GM12878 (cell line): ENCODE measurements at places on chromosomes 5 and 9.
A peak's percentile ranks its signal among the peaks of the same experiment; 100 is the strongest.

- no peak overlapping the region for H3K4me3 ChIP-seq
- no peaks in the 10 kb centered on the region for H3K27me3 ChIP-seq
- H3K36me3 ChIP-seq = no peaks in the 10 kb centered on the region
- no peaks in the 10 kb centered on the region for H3K4me1 ChIP-seq
- no peak overlapping the region for H3K27ac ChIP-seq
- no peak for DNase-seq
These were observed 55.7 kb downstream of the GLIS3 start for GRCh38 chr9:4243877-4244812.

- H3K27ac ChIP-seq = no peak overlapping the region
- no peaks in the 10 kb centered on the region; the same call in 1 of the 2 replicates for H3K4me1 ChIP-seq
- H3K27me3 ChIP-seq = no peaks in the 10 kb centered on the region; the same call in 1 of the 2 replicates
- no peak for DNase-seq
These were observed 51.3 kb downstream of the LMX1B start for GRCh38 chr9:126664900-126665643.

DNA sequence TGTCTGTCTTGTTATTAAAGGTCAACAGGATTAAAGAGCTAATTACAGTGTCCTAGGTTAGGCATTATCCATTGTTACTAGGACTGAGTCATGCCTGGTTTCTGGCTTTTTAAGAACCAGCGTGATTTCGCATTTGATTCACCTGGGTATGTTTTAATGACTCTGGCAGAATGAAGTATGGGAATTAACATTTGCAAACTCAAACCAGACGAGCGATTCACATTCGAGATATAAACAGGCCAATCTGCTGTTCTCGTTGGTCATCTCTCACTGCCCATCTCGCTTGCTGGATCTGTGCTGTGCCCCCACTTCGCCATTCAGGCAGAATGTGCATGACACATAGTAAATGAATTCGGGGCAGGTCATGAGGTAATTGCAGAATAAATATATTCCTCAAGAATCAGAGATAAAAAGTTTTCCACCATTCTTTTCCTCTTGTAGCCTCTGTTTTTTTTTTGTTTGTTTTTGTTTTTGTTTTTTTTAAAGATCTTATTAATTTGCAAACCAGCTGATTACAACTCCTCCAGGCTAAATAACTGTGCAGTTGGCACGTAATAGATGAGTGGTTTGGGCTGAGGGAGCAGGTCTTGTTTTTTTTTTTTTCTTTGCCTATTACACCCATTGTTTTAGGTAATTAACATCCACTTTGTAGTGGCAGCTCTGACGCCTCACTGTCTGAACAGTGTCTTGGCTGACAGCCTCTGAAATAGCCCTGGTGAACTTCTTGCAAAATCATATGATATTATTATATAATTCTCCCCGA lies 313.5 kb upstream of the MSX2 start:
- no peak overlapping the region for H3K4me3 ChIP-seq
- H3K27me3 ChIP-seq = no peaks in the 10 kb centered on the region; the same call in none of the 2 replicates
- DNase-seq = no peak
- no peak overlapping the region for H3K27ac ChIP-seq

- H3K27ac ChIP-seq = no peak overlapping the region
- no peak overlapping the region for H3K4me3 ChIP-seq
- no peaks in the 10 kb centered on the region for H3K36me3 ChIP-seq
- no peaks in the 10 kb centered on the region for H3K4me1 ChIP-seq
These were observed 324.8 kb downstream of the ADAMTS6 start for GRCh38 chr5:65156933-65157332.

DNA sequence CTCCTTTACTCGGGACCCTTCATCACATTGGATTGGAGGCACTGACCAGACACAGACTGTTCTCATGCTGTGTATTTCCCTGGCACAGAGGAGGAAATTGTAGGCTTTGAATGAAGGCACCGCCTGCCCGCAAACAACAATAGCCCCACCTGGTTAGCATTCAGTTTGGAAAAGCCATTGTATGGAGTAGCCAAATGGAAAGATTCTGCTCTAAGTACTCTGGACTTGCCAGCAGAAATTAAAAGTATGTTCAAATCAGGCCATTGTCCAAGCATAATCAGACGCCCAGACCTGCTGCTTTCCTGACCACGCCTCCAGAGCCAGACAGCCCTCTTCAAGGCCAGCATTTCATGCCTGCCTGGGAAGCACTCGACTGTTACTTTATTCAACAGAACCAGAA lies 8.0 kb upstream of the SEMA4D start:
- no peak overlapping the region for H3K4me3 ChIP-seq
- H3K27me3 ChIP-seq = no peaks in the 10 kb centered on the region
- H3K4me1 ChIP-seq = peaks cover 6% of the 10 kb centered on the region
- DNase-seq = no peak
- no peak overlapping the region for H3K27ac ChIP-seq

GRCh38 chr9:27198190-27198589 lies 89.2 kb downstream of the TEK start:
- H3K36me3 ChIP-seq = no peaks in the 10 kb centered on the region
- H3K27me3 ChIP-seq = no peaks in the 10 kb centered on the region
- DNase-seq = no peak
- no peaks in the 10 kb centered on the region for H3K4me1 ChIP-seq
- no peak overlapping the region for H3K4me3 ChIP-seq

GRCh38 chr5:39698838-39699560 lies 274.2 kb upstream of the DAB2 start:
- H3K4me1 ChIP-seq = no peaks in the 10 kb centered on the region
- no peaks in the 10 kb centered on the region for H3K27me3 ChIP-seq
- no peak overlapping the region for H3K4me3 ChIP-seq
- DNase-seq = no peak
- no peak overlapping the region for H3K27ac ChIP-seq

DNA sequence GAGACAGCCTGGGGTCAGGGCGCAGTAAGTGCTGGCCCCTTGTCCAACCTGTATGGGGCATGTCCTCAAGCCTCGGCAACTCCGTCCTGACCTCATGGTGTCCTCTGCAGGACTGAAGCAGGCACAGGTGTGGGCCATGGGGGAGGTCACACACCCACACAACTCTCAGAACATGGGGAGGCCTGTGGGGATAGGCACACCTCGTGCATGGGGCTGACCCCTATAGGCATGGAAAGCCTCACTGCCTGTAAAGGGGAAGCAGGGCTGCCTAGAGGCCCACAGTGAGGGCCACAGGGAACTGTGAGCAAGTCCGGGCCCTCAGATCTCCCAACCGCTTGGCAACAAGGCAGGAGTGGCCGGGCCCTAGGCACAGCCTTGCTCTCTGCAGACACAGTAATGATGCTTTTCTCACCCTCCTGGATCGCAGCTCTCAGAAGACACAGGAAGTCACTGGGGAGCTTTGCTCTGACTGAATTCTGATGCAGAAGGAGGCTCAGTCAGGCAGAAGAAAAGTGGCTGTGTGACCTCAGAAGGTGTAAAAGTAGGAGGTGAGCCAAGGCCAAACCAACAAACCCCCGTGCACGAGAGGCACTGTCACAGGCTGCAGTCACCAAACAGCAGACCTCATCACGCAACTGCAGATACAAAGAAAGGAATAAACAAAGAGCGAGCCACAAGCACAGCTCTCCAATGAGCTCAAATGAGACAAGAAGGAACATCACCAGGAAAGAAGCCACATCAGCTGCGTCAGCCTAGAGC lies 5.4 kb downstream of the IPPK start:
- peak overlapping the region; percentile 20 for H3K27ac ChIP-seq
- peak overlapping the region; percentile 38 for H3K4me3 ChIP-seq
- H3K4me1 ChIP-seq = peaks cover 24% of the 10 kb centered on the region
- DNase-seq = no peak
- H3K27me3 ChIP-seq = no peaks in the 10 kb centered on the region

DNA sequence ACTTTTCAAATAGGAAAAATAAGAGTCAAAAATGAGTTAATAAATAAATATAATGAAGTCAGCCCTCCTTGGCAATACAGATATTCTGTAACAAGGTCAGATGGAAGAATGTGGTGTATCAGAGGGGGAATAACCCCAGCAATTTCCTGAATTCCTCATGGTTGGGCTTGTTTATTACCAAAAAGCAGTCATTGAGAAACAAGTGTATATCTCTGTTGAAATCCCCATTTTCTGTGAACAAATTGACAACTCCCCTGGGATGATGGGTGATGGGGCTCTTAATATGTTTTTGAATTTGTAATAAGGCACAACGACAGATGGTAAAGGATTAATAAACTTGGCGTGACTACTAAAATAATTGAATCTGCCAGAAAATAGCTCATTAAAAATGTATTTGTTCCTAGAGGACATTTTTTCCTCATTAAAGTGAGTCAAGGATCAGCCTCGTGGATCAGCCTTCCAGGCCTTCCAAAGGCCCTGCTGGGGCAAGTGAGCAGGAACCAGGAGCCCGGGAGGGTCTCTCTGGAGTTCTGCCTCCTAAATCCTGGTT lies 34.2 kb downstream of the THBS4 start:
- no peak for DNase-seq
- no peaks in the 10 kb centered on the region for H3K36me3 ChIP-seq
- H3K27ac ChIP-seq = no peak overlapping the region
- H3K27me3 ChIP-seq = no peaks in the 10 kb centered on the region
- no peak overlapping the region for H3K4me3 ChIP-seq

GRCh38 chr9:34443976-34444375 lies 14.4 kb downstream of the FAM219A start:
- H3K27me3 ChIP-seq = no peaks in the 10 kb centered on the region; the same call in 1 of the 2 replicates
- no peak overlapping the region for H3K4me3 ChIP-seq
- H3K36me3 ChIP-seq = no peaks in the 10 kb centered on the region
- no peak overlapping the region for H3K27ac ChIP-seq

GRCh38 chr9:136576269-136576626 lies 30.4 kb upstream of the NOTCH1 start:
- H3K27me3 ChIP-seq = no peaks in the 10 kb centered on the region
- H3K27ac ChIP-seq = no peak overlapping the region
- H3K4me1 ChIP-seq = peaks cover 9% of the 10 kb centered on the region
- no peak overlapping the region for H3K4me3 ChIP-seq
- DNase-seq = no peak

- DNase-seq = no peak
- no peaks in the 10 kb centered on the region for H3K4me1 ChIP-seq
- no peaks in the 10 kb centered on the region; the same call in 1 of the 2 replicates for H3K27me3 ChIP-seq
- no peak overlapping the region for H3K27ac ChIP-seq
These were observed 297.1 kb upstream of the C9orf72 start for GRCh38 chr9:27870404-27870803.

GRCh38 chr9:105503881-105504280 lies 54.0 kb upstream of the FKTN start:
- H3K4me1 ChIP-seq = peaks cover 16% of the 10 kb centered on the region
- H3K36me3 ChIP-seq = peaks cover 10% of the 10 kb centered on the region; the same call in 1 of the 2 replicates
- peak overlapping the region; percentile 34 for H3K4me3 ChIP-seq
- peak overlapping the region; percentile 60 for H3K27ac ChIP-seq
- no peaks in the 10 kb centered on the region for H3K27me3 ChIP-seq
- DNase-seq = peak; percentile 52

DNA sequence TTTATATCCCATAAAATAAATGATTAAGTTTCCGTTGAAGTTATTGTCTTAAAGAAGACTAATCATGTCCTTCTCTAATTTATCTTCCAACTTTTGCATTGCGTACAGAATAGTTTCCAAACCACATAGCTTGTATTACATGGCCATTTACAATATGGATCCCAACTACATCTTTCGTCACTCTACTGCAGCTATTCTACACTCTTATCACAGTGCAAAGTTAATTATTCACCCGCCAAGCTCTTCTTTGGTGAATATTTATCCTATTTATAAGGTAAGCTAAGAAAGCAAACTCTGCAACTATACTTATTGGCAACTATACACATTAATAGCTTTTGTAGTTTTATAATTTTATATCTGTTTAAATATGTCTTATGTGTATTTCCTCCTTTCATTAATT lies 75.9 kb upstream of the ADAMTS19 start:
- no peak for DNase-seq
- no peaks in the 10 kb centered on the region for H3K27me3 ChIP-seq
- H3K36me3 ChIP-seq = no peaks in the 10 kb centered on the region
- no peak overlapping the region for H3K4me3 ChIP-seq
- H3K4me1 ChIP-seq = no peaks in the 10 kb centered on the region
- no peak overlapping the region for H3K27ac ChIP-seq

DNA sequence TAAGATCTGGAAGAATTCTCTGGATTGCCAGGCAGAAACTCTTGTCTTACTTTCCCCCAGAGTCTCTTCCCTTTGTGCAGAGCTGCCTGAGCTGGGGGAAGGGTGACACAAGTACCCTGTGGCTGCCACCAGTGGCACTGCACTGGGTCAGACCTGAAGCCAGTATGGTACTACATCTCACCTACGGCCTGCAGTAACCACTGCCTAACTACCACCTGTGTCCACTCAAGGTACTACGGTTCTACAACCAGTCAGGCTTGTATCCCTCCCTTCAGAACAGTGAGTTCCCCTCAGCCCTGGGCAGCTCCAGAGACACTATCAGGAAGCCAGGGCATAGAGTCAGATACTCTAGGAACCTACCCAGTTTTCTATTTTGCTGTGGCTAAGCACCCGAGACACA lies 212.0 kb upstream of the POU5F2 start:
- H3K27ac ChIP-seq = no peak overlapping the region
- no peaks in the 10 kb centered on the region for H3K27me3 ChIP-seq
- H3K36me3 ChIP-seq = peaks cover 2% of the 10 kb centered on the region
- H3K4me1 ChIP-seq = no peaks in the 10 kb centered on the region
- DNase-seq = no peak
- no peak overlapping the region for H3K4me3 ChIP-seq

DNA sequence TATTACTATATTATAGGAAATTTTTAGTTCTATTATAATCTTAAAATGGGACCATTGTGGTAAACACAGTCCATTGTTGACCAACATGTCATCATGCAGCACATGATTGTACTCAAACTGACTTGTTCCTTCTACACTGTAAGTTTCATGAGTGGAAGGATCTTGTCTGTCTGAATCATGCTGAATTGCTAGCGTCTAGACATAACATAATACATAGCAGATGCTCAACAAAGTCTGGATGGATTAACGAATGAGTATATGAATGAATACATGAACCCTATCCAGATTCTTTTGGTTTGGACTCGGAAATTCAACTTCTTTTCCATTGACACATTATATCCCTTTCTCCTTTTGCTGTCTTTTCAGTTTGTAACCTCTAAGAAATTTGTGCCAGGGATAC lies 429.2 kb upstream of the SGCD start:
- no peaks in the 10 kb centered on the region for H3K36me3 ChIP-seq
- no peak overlapping the region for H3K4me3 ChIP-seq
- no peak overlapping the region for H3K27ac ChIP-seq
- no peaks in the 10 kb centered on the region for H3K4me1 ChIP-seq
- H3K27me3 ChIP-seq = no peaks in the 10 kb centered on the region

- peaks cover 6% of the 10 kb centered on the region; the same call in 1 of the 2 replicates for H3K4me1 ChIP-seq
- no peaks in the 10 kb centered on the region for H3K27me3 ChIP-seq
- H3K4me3 ChIP-seq = no peak overlapping the region
- H3K36me3 ChIP-seq = no peaks in the 10 kb centered on the region
- H3K27ac ChIP-seq = no peak overlapping the region
These were observed 213.4 kb downstream of the HSPA4 start for GRCh38 chr5:133265257-133265656.

GRCh38 chr9:70829591-70830265 lies 291.7 kb downstream of the TRPM3 start:
- H3K36me3 ChIP-seq = no peaks in the 10 kb centered on the region
- no peaks in the 10 kb centered on the region for H3K4me1 ChIP-seq
- no peaks in the 10 kb centered on the region for H3K27me3 ChIP-seq
- DNase-seq = no peak
- no peak overlapping the region for H3K4me3 ChIP-seq
